ELR (cell line): ENCODE measurements at places on chromosomes 1 and 21.

DNA sequence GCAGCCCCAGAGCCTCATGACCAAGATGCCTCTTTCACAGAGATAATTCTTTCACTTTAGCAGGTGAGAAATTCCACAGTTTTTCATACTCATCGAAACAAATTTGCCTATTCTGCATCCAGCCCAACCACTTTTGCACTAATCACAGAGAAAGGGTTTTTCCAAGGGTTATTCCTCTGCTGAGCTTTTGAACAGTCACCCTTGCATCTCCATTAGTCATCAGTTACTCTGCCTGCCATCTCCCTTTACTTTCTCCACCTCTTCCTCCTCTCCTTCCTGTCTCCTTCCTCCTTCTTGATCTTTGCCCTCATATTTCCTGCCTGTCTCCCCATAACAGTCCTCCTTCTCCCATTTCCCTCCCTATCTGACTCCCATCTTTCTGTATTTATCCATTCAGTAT is 43.9 kb downstream of the FH start:
- peak; percentile 72 for DNase-seq

- DNase-seq, result no peak
These were observed 13.6 kb upstream of the SYT6 start for GRCh38 chr1:114167226-114167625.

DNA sequence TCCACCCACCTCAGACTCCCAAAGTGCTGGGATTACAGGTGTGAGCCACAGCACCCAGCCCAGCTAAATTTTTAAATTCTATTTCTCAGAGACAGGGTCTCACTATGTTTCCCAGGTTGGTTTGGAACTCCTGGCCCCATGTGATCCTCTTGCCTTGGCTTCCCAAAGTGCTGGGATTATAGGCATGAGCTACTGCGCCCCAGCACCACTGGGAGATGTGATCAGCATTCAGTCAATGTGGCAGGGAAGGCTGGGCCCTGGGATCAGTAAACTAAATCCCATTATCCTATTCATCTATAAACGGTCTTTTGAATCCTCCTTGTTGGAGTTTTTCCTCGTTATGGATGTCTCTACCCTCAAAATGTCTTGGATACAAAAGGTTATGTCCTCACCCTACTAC is 113.5 kb downstream of the PGBD5 start:
- DNase-seq, result no peak

- DNase-seq, result peak; percentile 24
These were observed 22.7 kb downstream of the ZFYVE9 start for GRCh38 chr1:52164604-52165003.

DNA sequence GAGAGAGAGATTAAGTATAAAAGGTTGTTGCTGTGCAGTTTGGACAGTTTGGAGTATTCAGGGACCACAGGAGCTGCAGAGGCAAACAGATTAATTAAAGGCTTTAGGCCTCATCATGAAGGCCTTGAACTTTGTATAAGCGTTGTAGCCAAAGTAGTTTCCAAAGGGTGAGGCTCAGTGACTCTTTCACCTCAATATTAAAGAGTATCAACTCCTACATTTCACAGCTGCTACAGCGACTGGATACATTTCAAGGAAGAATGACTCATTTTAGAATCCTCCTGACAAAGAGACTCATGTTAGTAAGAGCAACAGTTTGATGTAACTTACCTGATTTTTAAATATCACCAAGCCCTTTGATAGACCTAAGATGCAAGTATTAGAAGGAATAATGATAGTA is 355.5 kb downstream of the HLX start:
- DNase-seq, result peak; percentile 55

DNA sequence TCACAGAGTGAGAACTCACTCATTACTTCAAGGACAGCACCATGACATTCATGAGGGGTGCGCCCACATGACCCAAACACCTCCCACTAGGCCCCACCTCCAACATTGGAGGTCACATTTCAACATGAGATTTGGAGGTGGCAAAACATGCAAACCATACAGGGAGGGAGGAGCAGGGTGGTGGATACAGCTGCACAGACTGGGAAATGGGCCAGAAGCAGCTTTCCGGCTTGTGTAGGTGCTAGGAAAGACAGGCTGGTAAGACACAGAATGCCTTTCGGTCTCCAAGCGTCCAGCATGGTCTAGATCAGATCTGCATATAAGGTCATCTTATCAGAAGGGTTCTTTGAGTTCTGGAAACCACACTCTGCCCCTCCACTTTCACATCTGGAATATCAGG is 35.1 kb upstream of the TINAGL1 start:
- DNase-seq, result no peak

DNA sequence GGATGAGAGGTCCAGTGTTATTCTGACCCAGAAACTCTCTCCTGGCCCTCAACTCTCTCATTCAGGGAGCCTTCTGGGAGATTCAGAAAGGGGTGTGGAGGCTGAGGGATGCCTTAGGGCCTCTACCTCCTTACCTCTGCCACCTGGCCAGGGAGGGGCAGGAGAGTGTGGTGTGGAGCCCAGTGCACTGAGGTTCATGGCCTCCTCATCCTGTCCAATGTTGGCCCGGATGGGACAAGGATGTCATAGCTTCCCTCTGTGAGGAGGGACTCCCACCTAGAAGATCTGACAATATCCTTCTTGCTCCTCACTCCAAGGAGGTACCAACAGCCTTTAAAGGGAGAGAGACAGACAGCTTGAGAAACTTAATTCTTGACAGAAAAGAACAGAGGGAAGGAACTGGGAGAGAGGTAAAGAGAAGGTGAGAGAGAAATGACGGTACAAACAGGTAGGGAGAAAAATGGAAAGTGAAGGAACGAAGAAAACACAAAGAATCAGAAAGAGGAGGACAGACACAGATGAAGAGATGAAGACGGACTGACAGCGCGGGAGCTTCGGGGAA is 779 bp downstream of the BEND5 start:
- no peak for DNase-seq

- peak; percentile 14 for DNase-seq
These were observed 115.2 kb downstream of the ROR1 start for GRCh38 chr1:63888984-63889383.

DNA sequence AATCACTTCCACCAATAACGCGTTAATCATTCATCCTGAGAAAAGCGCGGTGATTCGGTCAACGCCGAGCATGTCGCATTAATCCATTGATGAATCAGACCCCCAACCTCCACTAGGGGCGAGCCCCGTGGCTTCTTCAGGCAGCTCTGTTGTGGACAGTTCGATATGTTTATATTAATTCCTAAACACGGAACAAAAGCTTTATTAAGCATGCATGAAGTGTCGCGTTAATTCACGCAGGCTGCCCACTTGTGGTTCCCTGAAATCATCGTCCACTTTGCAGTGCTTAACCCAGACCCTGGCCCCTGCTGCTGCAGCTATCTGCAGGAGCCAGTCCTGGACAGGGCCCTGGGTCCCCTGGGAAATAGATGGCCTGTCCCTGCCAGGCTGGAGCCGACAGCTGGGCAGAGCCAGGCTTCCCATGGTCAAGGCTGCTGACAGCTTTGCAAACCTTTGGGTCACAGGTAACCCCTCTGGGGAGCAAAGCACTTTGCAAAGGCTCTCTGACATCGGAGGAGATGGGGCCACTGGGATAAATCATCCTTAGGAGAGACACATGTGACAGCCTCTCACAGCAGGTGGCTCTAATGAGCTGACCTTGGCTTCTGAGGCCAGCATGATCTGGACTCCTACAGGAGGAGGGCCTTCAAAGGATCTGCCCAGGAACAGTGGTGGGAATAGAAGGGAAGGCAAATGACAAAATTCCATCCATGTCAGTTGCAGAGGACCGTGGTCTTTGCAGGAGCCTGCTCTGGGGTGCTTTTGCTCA is 137.0 kb upstream of the AJAP1 start:
- no peak for DNase-seq

GRCh38 chr1:106926803-106927582 is 129.5 kb upstream of the PRMT6 start:
- DNase-seq, result peak; percentile 60

DNA sequence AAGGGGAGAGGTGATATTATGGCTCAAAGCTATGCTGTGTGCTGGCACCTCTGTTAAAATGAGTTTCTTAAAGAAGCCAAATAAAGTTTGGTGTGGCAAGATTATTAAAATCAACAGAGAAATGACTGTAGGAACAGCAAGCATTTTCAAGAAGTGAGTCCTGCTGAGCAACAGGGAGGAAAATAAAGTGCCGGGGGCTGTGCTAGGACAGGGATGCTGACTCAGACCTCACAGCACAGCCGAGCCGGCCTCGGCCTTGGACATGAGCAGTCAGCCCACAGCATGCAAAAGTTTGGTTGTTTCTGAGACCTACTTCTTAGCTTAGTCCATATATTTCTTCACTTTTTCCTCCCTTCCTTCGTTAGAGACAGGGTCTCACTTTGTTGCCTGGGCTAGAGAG is 19.2 kb downstream of the CNIH3 start:
- DNase-seq, result peak; percentile 95

GRCh38 chr1:165988817-165989216 is 161.4 kb downstream of the UCK2 start:
- DNase-seq, result no peak

DNA sequence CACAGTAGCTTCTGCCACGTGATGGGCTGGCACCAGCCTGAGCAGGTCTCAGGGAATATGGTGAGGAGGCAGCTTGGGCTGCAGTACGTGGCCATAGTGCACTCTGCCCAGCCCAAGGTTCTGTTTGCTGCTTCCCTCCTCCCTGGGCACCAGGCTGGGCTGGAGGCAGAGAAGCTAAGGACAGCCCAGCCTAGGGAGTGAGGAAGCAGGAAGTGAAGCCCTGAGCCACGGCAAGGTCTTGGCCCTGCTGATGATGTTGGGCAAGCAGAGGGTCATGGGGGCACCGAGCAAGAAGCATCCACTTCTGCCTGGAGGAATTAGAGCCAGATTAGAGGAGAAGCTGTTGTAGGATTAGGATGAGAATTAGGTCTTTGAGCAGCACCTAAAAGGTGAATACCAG is 326.7 kb upstream of the VAMP3 start:
- DNase-seq, result no peak

DNA sequence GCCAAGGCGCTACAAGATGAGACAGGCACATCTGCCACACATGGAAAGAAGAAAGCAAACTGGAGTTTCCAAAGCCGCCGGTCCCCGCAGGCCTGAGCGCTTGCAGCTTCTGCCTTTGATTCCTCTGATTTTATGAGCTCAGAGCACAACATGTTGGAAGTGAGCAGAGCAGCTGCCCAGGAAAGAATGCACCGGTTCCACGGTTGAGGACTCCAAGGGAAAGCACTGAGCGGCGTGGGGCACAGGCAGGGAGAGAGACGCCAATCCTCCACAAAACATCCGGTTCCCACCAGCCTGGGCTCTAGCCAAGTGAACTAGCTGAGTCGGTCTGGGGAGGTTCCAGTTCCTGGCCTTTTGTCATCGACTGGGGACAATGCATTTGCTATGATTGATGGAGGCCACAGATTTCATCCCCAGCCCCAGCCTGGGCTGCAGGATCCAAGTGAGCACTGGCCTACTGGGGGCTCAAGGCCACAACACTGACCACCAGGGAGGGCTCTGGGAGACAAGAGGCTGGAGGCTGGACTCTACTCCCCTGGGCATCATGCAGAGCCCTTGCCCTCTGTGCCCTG is 253.1 kb upstream of the IRF2BP2 start:
- peak; percentile 60 for DNase-seq

GRCh38 chr1:156464825-156465452 is 35.6 kb downstream of the MEF2D start:
- no peak for DNase-seq

DNA sequence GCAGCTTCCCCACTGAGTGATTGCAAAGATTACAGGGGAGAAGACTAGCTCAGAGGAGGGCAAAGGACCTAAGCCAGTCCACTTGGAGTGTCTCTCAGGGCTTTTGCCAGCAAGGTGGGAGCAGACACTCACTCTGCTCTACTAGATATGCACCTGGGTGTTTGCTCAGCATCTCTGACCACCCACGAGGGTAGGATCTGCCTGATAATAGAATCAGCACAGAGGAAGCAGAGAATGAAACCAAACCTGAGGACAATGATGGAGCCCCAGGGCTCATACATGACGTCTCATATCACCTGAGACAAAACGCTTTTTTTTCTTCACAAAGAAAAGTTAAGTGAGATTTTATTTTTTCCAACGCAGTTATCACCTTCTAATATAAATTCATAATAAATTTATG is 79.4 kb downstream of the RRAGC start:
- no peak for DNase-seq

- DNase-seq, result peak; percentile 60
These were observed 3.5 kb downstream of the FMO2 start for GRCh38 chr1:171188388-171189266.

- DNase-seq, result peak; percentile 85
These were observed 1.1 kb upstream of the CIART start for GRCh38 chr1:150281221-150281757.

GRCh38 chr1:1230656-1231399 is 973 bp downstream of the SDF4 start:
- peak; percentile 75 for DNase-seq
